ENCODE measurements at places on chromosomes 11 and 22.

- DNase-seq, result no peak
Observed at GRCh38 chr11:17381156-17381555, 7.3 kb downstream of the KCNJ11 start.

GRCh38 chr11:20310137-20310536 is 53.4 kb upstream of the HTATIP2 start:
- DNase-seq, result no peak

DNA sequence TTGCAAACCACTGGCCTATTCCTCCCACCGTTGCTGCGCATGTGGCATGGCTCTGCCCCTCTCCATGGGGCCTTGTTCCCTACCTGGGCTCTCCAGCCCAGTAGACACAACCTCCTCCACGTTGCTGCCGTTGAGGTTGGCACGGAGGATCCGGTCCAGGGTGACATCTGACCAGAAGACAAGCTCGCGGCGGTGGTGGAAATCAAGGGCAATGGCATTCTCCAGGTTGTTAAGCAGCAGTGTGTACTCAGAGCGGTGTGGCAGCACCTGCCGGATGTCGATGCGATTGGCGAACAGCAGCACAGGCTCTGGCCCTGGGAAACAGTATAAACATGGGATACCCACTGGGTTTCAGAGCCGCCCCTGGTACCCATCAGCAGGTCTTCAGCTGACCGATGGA is 23.8 kb downstream of the LRP4 start:
- DNase-seq, result no peak

DNA sequence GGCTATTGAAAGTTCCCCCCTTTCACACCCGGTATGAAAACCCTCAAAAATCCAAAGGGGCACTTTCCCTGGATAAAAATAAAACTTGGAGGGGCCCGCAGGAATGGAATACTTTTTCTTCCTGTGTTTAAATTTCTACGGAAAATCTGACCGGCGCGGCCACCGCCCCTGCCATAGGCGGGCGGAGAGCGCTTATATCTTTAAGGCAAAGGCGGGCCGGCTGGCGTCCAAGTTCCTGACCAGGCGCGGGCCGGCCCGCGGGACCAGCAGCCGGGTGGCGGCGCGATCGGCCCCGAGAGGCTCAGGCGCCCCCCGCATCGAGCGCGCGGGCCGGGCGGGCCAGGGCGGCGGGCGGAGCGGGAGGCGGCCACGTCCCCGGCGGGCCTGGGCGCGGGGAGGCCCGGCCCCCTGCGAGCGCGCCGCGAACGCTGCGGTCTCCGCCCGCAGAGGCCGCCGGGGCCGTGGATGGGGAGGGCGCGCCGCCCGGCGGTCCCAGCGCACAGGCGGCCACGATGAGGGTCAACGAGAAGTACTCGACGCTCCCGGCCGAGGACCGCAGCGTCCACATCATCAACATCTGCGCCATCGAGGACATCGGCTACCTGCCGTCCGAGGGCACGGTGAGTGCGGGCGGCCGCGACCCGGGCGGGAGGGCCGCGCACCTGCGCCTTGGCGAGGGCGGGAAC is at the start of gene ANO1:
TSS of gene ANO1 (plus strand) at position 223 of the 686 bp plus-strand sequence. CDS start at position 513, 290 bp downstream.
- DNase-seq, result no peak

DNA sequence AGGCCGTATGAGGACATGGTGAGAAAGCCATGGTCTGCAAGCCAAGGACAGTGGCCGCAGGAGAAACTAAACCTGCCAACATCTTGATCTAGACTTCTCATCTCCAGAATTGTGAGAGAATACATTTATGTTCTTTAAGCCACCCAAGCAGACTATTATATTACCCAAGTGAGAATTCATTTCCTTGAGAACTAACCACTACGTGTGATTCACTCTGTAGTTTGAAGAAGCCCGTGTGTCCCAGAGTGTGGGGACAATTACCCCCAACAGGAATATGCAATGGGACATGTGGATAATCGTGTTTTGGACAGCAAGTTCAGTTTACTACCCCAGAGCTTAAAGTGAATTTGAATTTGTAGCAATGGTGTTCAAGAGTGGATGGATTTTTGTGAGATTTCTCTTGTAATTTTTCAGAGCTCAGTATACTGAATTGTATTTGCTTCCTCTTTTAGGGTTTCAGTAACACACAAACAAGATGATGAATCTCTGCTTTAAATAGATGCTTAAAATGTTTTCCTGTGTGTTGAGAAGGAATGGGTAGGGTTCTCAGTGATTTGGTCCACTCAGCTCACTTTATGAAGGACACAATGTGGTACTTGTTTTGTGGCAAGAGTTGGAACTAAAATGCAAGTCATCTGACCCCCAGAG is 100.0 kb upstream of the ARHGAP20 start:
- DNase-seq, result no peak

GRCh38 chr22:19510919-19511341 is 13.3 kb downstream of the CLDN5 start:
- peak; percentile 98 for DNase-seq

DNA sequence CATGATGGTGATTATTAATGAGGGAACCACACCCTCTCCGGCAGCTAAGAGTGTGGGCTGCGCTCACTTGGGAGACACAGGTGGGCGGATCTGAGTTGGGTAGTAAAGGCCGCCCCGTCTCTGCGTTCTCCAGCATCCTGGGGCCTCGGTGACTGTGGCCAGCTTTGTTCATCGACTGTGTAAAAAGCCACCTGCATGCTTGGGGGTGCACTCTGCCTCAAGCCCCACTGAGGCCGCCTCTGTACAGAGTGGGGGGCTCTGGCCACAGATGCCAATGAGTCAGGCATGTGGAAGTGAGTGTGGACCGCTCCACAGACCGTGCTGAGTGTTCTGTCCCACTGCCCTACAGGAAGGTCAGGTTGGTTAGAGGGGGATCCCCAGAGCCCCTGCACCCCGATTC is 192.7 kb downstream of the SHANK2 start:
- DNase-seq, result no peak

DNA sequence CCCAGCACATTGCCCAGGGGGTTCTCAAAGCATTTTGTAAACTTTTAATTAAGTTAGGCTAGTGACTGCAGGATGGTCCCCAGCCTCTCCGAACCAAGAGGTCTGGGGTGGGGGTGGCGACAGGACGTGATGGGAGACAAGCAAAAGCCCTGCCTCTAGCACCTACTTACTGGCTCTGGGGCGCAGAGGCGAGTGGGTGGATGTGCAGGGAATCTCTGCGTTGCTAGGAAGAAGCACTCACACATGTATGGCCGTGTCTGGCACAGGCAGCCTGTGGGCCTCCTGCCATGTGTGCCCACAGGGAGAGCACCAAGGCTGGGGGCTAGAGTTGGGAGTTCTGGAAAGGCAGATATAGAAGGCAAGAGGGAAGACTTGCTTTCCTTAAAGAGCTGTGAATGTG is 6.3 kb downstream of the OPCML start:
- DNase-seq, result no peak

- DNase-seq, result no peak
Observed at GRCh38 chr22:17744430-17744829, 29.8 kb downstream of the BID start.

- DNase-seq, result no peak
Observed at GRCh38 chr22:44479662-44480061, 18.4 kb downstream of the RTL6 start.

DNA sequence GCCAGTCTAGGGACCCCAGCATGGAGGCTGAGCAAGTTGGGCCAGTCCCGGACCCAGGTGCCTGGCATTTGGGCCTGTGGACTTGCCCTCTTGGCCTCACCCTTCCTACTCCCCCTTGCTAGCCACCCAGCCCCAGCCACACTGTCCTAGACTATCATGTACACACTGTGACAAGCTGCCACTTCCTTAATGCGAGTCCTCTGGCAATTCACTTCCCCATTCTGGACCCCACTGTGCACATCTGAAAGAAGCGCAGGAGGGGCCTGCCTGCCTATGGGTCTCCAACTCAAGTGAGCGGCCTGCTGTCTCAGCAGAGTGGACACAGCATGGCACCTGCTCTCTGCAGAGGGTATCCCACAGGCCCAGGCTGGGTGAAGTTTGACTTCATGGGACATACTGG is 68.5 kb upstream of the LMO1 start:
- no peak for DNase-seq

DNA sequence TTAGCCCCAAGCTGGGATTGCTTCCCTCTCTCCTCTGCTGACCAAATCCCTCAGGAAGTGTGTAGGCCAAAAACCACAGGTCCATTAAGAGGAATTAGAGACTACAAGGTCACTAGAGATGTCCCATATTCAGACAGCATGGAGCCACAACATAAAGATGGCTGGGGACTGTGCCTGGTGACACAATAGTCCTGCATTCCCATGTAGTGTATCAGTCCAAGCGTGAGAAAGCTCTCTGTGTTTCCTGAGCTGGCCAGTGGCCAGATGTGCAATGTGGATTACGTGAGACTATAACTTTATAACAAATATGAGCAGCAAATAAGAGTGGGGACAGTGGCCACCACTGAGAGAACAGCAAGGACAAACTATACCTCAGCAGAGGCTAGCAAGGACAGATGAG is 7.6 kb upstream of the MS4A10 start:
- DNase-seq, result peak; percentile 73

GRCh38 chr11:110599207-110599606 is 113.0 kb downstream of the ARHGAP20 start:
- no peak for DNase-seq

- DNase-seq, result no peak
Observed at GRCh38 chr11:6708876-6709275, 25.7 kb upstream of the MRPL17 start.

GRCh38 chr11:93570759-93571413 is 27.7 kb upstream of the SMCO4 start:
- peak; percentile 59 for DNase-seq

DNA sequence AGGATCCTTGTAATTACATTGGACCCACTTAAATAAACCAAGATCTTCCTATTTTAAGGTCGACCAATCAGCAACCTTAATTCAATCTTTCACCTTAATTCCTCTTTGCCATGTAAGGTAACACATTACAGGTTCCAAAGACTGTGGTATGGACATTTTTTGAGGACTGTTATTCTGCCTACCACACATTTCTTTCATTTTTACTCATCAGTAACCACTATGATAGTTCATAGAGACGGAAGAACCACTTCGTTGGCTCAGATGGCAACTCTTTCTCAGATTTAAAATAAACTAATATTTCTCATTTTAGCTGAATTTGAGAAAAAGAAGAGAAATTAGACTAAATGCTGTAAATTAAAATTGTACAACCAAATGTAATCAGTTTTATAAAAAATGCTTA is 96.3 kb downstream of the PAX6 start:
- no peak for DNase-seq

DNA sequence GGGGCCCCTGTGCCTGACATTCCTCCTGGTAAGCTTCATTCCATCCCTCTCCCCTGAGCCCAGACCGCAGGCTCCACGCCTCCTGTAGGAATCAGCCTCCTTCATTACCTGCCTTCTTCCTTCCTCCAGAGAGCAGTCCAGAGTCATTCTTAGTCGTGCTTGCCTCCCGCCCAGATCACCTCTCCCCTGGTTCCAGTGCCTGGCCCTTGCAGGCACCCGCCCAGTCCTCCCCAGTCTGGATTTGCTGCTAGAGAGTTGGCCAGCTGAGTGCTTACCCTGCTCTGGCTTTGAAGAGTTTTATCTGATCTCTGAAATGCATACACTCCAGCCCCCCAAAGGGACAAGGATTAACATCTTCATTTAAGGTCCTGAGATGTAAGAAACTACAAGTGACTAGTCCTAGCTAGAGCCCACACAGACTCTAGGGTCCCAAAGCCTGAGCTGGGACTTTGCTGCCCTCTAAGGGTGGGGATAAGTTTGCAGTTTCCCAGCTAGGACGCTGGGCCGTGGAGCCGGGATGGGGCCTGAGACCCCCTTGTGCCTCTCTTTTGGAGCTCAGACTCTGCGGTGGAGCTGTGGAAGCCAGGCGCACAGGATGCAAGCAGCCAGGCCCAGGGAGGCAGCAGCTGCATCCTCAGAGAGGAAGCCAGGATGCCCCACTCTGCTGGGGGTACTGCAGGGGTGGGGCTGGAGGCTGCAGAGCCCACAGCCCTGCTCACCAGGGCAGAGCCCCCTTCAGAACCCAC is 1.6 kb downstream of the NR1H3 start:
- no peak for DNase-seq

- no peak for DNase-seq
Observed at GRCh38 chr11:63698976-63699733, 17.9 kb downstream of the RTN3 start.

GRCh38 chr11:67517784-67518552 is 5.3 kb downstream of the CABP2 start:
- no peak for DNase-seq

GRCh38 chr11:43819926-43820325 is 60.7 kb upstream of the ALKBH3 start:
- DNase-seq, result peak; percentile 84

DNA sequence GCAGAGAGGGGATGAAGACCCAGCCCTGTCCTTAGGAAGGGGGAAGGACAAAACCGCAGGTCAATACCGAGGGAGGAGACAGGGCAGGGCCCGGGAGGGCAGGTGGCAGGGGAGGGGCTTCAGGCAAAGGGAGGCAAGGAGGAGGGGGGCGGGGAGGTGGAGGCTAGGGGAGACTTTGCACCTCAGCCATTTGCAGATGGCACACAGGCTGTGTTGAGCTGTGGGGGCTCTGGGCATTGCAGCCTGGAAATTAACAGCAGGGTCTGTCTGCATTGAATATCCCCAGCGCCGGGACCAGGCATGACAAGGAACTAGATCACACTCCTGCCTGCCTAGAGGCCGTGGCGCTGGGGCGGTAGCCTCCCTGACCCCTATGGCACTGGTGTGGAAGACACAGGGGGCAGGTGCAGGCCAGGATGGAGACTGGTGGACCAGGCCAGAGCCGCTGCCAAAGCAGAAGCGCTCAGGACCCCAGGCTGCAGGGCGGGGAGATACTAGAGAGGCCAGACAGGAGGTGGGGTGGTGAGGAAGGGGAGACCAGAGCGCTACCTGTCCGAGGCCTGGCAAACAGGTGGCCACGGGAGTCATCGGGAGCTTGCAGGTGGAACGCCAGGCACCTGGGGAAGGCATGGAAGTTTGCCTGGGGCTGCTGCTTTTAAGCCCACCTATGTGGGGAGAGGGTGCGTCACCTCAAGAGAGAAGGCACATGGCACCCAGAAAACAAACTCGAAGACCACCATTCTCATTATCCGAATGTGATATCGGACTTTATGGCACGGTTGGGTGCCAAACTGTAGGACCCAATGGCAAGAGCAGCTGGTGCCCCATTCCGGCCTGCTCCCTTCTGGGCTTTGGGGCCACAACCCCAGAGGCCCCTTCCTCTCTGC is 11.5 kb downstream of the CBX6 start:
- no peak for DNase-seq
